ENCODE measurements at places on chromosomes 6 and 20.

- no peak for DNase-seq
Measured at GRCh38 chr6:56388415-56388755, 141.0 kb upstream of the COL21A1 start.

DNA sequence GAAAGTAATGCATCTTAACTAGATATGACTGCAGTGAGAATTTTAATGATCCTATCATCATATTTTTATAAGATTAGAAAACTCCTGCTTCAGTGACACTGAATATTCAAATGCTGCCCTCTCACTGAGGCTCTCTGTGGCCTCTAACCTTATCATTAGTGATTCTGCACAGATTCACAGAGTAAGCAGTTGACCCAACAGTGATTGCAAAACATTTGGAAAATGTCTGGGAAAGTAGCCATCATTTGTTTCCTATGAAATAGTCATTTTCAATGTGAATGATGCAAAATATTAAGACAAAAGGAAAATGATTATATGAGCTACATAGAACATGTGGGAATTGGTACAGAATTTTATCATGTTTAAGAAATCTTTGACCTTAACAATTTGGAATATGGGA lies 210.3 kb downstream of the TBX18 start:
- DNase-seq: no peak

DNA sequence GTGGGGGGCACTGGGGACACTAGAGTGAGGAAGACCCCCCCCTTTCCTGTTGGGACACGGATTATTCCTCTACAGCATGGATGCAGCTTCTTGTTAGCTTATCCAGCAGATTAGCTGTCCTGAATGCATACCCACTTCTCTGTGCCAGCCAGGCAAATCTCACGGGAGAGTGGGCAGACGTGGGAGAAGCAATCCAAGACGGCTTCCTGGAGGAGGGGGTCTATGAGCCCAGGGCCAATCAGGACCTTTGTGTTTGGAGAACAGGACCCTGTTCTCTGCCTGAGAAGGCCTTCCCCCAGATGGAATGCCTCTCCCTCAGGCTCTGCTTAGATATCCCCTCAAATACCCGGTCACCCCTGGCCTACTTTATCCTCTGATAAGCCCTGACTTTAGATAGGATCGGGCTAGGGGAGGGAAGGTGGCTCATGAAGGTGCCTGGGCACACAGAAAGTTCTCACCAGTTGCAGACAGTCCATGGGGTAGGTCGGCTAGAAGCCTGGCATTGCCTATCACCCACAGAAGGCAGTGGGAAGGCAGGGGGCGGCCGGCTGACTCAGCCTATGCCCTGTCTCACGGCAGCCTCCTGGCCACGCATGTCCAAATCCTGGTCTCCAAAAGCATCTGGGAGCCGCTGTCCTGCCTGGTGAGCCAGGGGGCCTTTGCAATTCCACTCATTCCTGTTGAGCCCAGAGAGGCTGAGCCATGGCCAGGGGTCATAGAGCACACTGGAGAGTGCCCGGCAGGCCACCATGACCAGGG lies 34.7 kb downstream of the SUN5 start:
- DNase-seq: no peak

DNA sequence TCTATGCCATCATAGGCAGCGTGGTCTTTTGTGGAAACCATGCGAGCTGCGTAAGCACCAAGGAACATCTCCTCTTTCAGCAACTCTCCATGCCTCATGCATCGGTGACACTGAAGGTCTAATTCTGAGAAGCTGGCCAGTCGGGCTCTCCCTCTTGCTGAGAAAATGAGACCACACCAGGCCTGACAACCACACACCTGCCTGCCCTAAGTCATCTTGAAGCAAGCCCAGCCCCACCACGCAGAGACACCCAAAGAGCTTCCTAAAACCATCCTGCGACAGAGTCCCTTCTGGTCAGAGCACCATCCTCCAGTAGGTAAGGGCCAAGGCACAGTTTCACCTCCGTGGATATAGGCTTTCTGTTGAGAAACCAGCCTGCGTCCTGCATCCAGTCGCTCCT lies 26.6 kb downstream of the PREX1 start:
- no peak for DNase-seq

DNA sequence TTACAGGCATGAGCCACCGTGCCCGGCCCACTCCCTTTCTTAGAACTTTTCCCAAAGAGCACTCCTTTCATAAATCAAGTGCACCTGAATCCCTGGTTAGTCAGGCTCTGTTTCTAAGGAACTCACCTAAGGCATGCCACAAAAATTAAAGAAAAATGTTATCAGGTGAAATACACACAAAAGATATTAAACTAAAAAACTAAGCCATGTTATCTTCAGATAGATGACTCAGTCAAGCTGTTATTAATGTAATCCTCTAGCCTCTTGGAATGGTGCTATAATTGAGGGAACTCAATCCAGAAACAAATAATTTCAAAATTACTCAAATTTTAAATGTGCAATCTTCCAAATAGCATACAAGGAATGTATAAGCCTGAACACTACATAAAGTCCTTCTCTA lies 83.0 kb downstream of the TENT5A start:
- DNase-seq: no peak

DNA sequence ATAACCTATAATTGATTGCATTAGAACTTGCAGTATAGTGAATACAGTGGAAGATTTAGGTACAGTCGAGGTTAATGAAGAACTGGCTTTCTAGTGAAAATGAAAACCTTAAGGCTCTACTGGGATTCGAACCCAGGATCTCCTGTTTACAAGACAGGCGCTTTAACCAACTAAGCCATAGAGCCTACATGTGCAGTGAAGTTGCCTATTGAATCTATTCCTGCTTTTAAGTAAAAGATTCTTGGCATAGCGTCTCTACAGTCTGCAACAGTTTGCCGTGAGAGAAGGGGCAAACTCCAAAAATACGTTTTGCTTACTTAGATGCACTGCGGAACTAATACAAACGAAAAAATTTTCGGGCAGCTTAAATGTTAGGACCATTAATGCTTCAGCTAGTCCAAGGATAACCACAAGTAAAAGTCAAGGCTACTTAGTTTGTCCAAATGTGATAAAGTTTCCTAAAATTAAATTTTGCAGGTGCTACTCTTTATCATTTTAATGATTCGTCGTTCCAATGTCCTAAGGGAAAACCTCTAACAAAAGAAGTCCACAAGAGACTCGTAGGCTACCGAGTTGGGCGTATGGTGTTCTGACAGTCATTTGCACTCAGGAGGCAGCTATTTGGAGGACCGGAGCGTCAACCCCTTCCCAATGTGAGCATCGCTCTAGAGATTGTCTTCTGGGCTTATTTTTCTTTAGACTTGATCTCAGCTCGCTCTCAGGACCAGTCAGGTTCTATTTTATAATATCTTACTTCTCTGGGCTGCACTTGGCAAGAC lies 31.3 kb upstream of the ZSCAN23 start:
- peak; percentile 45 for DNase-seq

DNA sequence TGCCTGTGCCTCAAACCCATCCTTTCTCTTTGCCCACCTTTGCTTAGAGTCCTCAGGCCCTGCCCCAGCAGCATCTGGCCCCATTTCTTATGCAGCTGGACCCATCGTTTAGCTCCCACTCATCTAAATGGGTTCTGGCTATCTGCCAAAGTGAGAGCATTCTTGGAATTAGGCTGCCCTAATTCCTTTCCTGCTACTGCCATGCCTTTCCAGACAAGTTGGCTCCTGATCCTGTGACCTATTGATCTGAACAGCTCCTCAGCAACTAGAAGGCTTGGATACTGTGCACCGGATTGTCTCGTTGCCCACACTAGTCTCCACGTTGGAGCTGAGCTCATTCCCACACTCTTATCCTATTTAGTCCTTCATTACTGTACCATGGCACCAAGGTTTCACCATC lies 22.9 kb downstream of the DZANK1 start:
- DNase-seq: no peak

DNA sequence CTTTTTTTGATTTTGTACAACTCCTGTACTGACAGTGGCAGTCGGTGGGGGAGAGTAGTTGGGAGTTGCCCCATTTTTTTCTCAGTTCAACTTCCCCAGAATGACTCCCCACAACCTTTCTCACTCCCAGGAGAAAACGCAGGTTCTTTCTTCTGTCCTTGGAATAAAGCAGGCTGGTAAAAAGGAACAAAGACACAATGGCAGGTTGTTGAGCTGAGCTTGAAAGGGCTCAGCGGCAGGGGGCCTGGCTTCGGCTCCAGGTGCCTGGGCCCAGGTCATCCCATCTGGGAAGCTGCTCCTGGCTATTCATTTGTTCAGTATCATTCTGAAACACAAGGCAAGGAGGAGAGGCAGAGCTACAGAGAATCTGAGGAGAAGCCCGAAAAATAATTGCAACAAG lies 46.2 kb downstream of the PROKR2 start:
- no peak for DNase-seq

- DNase-seq: no peak
Measured at GRCh38 chr6:29967379-29968010, 25.2 kb downstream of the HLA-A start.

- peak; percentile 92 for DNase-seq
Measured at GRCh38 chr20:51631011-51631950, 88.8 kb upstream of the NFATC2 start.

DNA sequence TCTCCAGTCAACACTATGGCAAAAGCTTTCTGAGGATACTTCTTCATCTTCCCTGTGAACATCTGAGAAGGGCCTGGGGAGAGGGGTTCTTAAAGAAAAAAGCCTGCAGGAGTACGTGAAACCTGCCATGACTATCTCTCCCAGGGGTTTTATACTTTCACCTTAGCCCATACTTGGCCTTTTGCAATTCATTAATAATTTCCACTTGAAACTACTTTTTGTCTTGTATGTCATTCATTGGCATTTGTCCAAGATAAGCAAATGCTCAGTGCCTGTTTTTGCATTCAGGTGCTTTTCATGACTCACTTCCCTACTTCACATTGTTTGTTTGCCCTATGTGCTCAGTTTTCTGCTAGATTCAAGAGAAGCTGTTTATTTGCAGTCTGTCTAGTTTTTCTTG lies 580.3 kb upstream of the GJE1 start:
- DNase-seq: peak; percentile 87

GRCh38 chr6:5175635-5176034 lies 85.1 kb downstream of the LYRM4 start:
- DNase-seq: no peak

GRCh38 chr6:134321246-134321645 lies 3.3 kb upstream of the SGK1 start:
- no peak for DNase-seq

DNA sequence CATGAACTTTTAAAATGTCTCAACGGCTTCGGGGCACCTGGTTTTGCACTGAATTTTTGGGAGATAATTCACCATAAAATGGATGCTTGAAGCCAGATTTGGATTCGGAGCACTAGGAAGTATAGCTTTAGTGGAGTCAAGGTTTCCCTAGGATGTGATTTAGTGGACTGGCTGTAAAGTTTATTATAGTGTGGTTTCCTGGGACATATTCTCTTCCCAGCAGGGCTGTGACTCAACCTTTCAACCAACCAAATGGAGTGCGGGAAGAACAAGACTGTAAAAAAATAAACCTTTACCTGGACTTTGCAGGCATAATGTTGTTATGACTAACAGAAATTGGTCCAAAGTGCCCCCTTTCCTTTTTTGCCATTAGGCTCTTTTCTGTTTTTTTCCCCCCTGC lies 327.4 kb upstream of the MAN1A1 start:
- DNase-seq: no peak

GRCh38 chr20:22070610-22071058 lies 365.2 kb downstream of the PAX1 start:
- DNase-seq: no peak

DNA sequence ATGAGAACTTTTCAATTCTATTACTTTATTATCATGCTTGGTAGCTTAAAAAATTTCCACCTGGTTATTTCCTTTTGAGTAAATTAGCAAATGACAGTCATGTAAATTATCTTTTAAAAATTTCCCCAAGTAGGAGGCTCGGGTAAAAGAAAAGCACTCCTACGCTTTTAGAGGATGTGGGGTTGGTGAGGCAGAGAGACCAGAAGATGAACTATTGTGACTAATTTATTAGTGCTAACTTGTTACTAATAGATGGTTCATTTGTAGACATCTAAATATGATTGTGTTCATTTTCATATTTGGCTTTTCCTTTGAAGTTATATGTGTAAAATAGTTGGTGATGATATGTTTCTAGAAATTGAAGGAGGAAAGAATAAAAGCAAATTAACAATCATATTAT lies 27.0 kb downstream of the ZNF292 start:
- no peak for DNase-seq

DNA sequence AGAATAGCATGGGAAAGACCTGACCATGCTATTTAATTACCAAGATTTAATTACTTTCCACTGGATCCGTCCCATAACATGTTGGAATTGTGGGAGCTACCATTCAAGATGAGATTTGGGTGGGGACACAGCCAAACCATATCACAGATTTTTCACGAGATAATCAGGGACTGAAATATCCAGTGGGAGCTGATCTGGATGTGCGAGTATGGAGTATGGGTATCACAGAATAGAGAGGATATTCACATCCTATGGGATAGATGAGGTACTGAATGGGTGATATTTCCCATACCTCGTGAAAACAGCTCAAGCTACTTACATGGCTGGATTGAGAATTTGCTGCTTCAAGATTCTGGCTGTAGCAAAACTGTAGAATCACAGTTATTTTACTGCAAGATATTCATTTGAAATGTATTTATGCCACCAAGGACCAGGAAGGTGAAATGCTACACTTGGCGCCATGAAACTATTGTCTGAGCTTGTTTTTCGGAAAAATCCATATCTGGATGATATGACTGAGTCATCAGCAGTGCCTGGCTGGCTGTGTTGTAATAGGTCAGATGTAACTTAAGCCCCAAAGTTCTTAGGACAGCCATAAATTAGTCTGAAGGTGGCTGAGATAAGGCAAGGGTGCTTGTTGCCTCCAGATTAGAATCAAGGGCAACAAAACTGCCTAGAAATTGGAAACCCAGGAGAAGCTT lies 29.8 kb downstream of the KCNS1 start:
- no peak for DNase-seq

DNA sequence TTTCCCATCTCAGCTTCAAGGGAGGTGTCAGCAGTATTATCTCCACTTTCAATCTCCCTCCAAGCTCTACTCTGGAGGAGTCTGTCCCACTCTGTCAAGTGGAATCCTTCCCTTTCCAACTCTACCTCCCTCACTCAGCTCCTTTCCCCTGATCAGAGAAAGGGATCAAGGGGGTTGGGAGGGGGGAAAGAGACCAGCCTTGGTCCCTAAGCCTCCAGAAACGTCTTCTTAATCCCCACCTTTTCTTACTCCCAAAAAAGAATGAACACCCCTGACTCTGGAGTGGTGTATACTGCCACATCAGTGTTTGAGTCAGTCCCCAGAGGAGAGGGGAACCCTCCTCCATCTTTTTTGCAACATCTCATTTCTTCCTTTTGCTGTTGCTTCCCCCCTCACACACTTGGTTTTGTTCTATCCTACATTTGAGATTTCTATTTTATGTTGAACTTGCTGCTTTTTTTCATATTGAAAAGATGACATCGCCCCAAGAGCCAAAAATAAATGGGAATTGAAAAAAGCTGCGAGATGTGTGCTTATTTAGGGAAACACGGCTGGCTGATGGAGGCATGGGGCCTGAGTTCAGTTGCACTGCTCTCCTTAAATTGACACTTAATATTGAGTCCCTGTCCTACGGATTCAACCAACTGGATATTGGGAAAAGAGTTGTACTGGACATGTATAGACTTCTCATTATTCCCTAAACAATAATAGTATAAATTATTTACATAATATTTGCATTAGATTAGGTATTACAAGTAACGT lies 4.9 kb downstream of the TUBB start:
- DNase-seq: no peak

- no peak for DNase-seq
Measured at GRCh38 chr6:106053484-106054205, 32.5 kb upstream of the PRDM1 start.
